CD4-positive, alpha-beta memory T cell (primary cell): ENCODE measurements at places on chromosomes 13 and 19. TPM values are rescaled to one million over a fixed set of nuclear protein-coding genes. Genes with fewer than 3 reads are reported as not detected.

DNA sequence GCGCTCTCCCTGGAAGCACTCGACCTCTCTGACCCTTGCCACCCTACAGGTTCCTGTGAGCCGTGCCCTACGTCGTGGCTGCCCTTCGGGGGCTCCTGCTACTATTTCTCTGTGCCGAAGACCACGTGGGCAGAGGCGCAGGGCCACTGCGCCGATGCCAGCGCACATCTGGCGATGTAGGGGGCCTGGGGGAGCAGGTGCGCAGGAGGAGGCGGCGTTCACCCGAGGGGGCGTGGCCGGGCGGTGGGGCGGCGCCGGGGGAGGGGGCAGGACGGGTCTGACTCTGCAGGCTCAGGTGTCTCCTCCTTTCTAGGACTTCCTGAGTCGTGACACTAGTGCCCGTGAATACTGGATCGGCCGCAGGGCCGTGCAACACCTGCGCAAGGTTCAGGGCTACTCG lies 26.4 kb downstream of the CLEC4M start:
- peak; percentile 41 for DNase-seq

DNA sequence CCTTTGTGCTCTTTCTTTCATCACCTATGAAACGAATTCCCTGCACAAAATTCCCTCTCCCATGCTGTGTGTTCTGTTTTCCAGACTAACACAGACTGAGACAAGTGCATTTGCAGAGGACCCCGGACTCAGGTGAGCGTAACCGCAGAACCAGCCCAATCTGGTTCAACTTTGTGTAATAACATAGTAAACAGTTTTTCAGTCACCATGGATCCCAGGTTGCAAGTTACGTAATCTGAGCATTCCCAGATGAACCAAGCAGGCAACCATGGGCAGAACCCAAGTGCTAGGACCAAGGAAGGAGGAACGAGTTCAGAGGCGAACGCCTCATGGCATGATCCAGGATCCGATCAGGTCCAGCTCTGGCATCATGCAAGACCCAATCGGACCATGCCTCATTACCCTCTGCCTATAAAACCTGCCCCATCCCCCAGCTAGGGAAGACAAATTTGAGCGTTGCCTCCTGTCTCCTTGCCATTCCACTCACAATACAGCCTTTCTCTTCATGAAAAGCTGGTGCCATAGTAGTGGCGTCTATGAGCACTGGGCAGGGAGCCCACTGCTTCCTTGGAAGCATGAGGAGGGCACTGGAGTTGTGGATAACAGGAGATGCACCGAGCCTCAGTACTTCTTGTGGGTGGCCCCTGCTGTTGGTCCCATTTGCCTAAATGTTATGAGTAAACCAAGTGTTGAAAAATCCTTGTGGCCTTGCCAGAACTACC lies 107.6 kb downstream of the ABCC4 start:
- DNase-seq, result no peak

DNA sequence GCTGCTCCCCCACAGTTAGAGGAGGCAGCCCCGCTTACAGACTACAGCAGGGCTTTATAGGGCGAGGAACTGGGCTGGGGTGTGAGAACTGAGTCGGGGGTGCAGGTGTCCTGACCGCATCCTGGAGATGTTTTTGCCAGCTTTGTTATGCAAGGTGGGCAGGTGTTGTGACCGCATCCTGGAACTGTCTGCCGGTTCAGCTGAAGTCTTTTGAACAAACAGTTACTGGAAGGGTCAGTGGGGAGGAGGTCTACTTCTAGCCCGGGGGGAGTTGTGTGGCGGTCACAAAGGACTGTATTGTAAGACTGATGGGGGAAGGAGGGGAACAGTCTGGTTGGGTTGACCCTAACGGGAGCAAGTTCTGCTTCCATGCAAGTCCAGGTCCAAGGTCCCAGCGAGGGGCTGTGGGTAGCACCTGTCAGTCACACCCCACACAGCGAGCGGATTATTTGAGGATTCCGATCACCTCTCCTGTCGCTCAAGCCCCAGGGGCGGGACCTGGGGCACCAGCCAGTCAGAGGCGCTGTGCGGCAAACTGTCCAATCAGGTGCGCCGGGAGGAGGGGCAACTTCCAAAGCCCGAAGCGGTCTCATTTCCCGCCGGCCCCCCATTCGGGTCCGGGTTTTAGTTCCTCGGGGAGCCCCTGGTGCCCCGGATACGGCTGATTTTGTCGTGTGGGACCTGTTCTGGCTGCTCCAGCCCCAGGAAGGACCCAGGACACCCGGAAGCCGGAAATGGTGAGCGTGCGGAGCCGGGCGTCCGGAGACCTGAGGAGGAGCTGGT lies at the start of gene ZNF101:
Gene ZNF101 (plus strand): TSS at position 610 of the 783 bp plus-strand sequence. CDS start 125 bp downstream, at position 735.
- peak; percentile 96 for DNase-seq

GRCh38 chr13:23558675-23559536 lies 11.3 kb upstream of the TNFRSF19 start:
- DNase-seq, result no peak

Gene KANK3
- total RNA-seq, result 6.3 TPM

Gene IGFLR1
- total RNA-seq, result 119 TPM

Gene CCDC70
- total RNA-seq, result not detected

Gene GARIN5A
- 0.61 TPM for total RNA-seq

Gene CELF5
- 0.44 TPM for total RNA-seq

Gene LRRC8E
- not detected for total RNA-seq

Gene SELENOV
- total RNA-seq, result not detected

Gene ERICH6B
- total RNA-seq, result not detected

Gene PIK3R2
- total RNA-seq, result 18.1 TPM

Gene FFAR3
- total RNA-seq, result not detected
